ENCODE measurements at places on chromosomes 11 and 22.

DNA sequence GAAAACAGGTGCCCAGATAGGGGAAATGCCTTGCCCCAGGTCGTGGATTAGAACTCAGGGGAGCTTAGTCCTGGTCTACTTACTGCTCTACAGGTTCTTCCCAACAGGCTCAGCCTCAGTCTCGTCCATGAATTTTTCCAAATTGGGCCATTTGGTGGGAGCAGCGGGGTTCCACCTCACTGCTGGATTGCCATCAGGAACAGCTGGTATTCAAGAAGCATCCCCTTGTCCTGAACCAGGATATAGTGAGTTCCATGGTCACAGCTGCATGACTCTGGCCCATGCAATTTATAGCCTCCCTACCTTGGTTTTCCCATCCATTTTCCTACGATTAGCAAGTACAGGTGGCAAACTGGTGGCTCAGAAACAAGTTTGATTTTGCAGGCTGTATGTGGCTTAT, 6.6 kb upstream of the UBE2L6 start:
- no peak for DNase-seq

- DNase-seq: no peak
Observed at GRCh38 chr11:36146437-36146836, 142.8 kb downstream of the COMMD9 start.

DNA sequence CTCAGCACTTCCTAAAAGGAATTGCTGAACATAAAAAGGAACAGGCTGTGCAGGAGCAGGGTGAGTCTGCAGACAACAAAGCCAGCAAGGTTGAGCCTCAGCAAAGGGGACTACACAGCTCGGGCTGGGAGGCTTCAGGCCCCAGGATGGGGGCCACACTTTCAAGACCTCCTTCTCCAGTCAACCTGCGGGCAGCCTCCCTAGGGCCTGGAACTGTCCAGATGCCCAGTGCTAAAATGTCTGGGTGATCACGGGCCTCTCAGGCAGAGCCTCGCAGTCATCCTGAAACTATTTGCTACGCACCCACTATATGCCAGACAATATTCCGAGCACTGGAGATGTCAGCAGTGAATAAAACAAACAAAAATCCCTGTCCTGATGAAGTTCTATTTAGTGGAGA, 3.9 kb upstream of the NEFH start:
- no peak for DNase-seq

GRCh38 chr11:34988294-34989255, 72.2 kb downstream of the PDHX start:
- DNase-seq: peak; percentile 71

DNA sequence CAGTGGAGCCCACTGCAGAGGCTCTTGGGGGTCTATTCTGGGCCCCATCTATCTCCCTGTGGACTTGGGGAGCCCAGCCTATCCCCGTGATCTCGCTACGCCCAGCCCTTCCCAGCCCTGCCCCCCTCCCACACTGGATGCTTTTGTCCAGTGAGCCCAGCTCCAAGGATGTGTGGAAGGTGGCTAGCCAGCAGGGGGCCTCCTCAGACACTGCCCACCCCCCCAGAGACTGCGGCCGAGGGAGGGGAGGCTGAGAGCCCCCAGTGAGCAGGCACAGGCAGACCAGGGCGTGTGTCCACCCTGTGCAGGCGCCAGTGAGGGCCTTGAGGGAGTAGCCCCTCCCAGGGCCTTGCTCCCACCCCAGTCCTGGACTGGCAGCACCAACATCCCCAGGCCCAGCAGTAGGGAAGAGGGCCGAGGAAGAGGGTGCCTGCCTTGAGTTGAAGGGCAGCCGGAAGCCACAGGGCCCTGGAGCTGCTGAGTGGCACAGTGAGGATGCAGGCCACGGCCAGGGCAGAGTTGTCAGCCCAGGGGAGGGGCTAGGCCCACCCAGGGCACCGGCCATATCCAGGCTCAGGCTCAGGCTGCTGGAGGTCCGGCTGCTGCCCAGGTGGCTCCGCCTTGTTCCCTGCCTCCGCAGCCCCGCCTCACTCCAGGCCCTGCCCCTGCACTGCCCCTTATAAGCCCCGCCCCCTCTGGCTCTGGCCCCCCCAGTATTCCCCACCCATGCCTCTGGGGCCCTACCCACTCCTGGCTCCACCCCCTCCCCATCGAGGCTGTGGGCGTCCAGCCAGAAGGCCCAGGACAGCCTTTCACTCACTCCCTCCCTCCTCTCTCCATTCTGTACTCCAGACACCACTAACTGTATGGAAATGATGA, 28.0 kb downstream of the MOB2 start:
- peak; percentile 26 for DNase-seq

GRCh38 chr22:21009638-21010425, 5.1 kb upstream of the P2RX6 start:
- peak; percentile 55 for DNase-seq

- peak; percentile 57 for DNase-seq
Observed at GRCh38 chr22:19568337-19569275, 44.4 kb upstream of the CLDN5 start.

GRCh38 chr22:37269936-37270678, 12.2 kb upstream of the CYTH4 start:
- DNase-seq: no peak

GRCh38 chr11:21364866-21365624, 695.7 kb downstream of the NELL1 start:
- no peak for DNase-seq

DNA sequence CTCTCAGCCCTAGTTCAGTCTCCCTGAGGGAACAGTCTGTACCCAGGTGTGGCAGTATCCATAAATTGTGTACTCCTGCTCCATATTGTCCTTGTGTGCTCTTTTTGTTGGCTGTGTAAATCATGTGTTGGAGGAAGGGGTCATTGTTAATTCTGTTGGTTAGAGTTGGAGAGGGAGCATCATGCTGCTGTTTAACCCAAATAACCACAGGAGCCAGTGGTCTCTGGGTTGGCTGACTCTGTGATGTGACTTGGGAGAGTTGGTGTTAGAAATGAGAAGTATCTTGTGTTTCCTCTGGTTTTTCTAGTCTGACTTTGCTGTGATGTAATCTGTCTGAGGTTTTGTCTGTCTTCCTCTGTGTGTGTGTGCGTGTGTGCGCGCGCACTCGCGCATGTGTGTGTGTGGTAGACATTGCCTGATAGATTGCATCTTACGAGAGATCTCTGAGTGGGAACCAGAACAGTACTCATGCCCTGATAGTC, 30.5 kb downstream of the CTNND1 start:
- peak; percentile 27 for DNase-seq
